Neural progenitor cell (in vitro differentiated cells): ENCODE measurements at places on chromosomes 6 and 20. TPM values are rescaled to one million over a fixed set of nuclear protein-coding genes. Genes with fewer than 3 reads are reported as not detected.
A peak's percentile ranks its signal among the peaks of the same experiment; 100 is the strongest.

THBS2 gene
- total RNA-seq, result 0.09 and 0.13 TPM in 2 replicates

DNA sequence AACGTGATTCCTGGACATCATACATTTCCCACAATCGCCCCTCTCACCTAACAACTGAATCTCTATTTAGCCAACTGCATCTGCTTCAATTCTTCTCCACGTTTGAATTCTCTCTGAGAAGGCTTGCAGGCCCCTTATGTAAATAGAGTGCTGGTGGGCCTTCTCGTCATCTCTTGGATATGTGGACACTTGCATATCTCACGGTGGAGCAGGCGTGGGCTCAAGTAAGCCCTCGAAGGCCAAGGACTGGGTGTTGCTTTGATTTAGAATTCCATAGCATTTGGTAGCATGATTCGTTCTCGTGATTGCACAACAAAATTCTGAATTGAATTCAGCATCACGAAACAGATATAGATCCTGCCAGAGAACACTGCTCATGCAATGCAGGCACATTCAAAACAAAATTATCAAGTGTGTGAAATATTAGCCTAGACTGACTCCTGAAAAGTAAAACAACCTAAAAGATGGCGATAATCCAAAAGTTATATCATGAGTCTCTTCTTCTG, 613.6 kb downstream of the TFAP2A start:
- no peak for DNase-seq

DNA sequence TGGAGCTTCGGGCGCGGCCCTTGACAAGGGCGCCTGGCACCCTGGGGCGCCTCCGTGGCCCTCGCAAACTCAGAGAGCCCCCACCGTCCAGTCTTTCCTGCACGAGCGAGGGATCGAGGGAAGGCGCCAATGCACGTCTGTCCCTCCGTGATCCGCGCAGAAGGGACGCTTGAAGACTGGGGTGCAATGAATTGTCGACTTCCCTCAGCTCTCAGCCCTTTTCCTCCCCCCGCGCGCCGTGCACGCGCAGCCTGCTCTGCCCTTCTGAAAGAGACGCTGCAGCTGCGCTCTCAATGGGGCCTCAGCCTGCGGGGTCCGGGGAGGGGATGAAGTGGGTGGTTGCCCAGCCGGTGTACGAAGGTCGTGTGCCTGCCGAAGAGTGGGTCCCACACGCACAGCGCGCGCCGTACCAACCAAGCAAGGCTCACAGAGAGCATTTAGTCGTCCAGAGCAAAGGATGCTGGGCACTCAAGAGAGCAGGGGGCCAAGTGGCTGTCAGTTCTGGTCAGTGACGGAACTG, 5.5 kb upstream of the SOX4 start:
- peak; percentile 84 for DNase-seq

DNA sequence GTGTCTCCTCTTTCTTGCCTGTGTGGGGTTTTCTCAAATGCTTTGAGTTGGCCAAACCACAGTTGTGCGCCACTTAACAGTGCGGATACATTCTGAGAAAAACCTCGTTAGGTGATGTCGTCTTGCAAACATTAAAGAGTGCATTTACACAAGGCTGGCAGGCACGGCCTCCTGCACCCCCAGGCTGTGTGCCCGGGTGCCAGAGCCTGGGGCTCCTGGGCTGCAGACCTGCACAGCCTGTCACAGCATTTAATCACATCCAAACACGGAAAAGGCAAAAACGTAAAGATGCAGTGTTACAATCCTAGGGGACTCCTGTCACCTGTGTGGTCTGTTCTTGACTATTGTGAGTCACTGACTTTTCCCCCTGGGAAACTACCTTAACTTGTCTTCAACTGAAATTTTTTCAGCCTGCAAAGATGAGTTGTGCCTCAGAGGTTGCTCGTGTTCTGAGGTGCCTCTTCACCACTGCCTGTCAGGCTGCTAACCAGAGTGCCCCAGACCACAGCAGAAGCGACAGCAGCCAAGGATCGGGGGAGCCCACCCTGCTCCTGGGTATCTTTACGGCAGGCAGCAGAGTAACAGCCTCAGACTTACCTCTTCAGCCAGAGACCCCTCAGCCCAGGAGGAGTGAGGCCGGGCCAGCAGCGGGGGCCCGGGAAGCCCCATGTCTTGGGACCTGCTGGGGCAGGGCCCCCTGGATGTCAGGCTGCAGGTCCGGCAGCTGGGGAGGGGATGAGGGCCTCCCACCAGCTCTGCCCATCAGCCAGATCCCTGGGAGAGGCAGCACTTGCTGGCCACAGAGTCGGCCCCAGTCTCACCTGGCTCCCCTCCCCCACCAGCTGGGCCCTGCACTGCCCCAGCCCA, 683 bp upstream of the C20orf204 start:
- no peak for DNase-seq

DNA sequence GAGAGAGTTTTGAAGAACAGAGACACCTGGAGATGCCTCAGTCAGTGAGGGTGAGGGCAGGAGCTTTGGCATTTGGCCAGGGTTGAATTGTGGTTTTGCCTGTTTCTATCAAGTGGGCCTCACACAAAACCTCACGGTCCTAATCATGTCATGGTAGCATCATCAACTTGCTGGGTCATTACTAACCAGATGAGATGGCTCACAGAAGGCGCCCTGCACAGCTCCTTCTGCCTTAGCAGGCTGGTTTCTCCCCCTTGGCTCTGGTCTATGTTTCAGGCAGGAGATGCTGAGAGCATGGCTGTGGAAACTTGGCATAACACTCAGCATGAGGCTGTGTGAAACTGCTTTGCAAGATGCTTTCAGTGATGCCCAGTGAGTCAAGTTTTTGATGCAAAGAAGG, 99.3 kb downstream of the LRRC1 start:
- DNase-seq, result no peak
